ENCODE measurements at places on chromosomes 5 and 9. TPM values are rescaled to one million over a fixed set of nuclear protein-coding genes. Genes with fewer than 3 reads are reported as not detected.

GPRIN1 gene
- total RNA-seq, result 2.9 TPM

NDUFB6 gene
- 31.9 TPM for total RNA-seq

PSMB7 gene
- 157 TPM for total RNA-seq

OR5C1 gene
- not detected for total RNA-seq

LRRC19 gene
- not detected for total RNA-seq

FABP6 gene
- total RNA-seq, result not detected

SLC36A2 gene
- total RNA-seq, result not detected

MAPK9 gene
- total RNA-seq, result 23.2 TPM

CNTNAP3B gene
- total RNA-seq, result 13.3 TPM

SHOC1 gene
- under 0.01 TPM for total RNA-seq

UBE2D2 gene
- 43.5 TPM for total RNA-seq

BARHL1 gene
- not detected for total RNA-seq

Measured in smooth muscle cell of the pulmonary artery (primary cell).